ENCODE measurements at places on chromosomes 11 and 22. TPM values are rescaled to one million over a fixed set of nuclear protein-coding genes. Genes with fewer than 3 reads are reported as not detected.

The LRP4 gene
- total RNA-seq: not detected

The PDE2A gene
- not detected for total RNA-seq

The P2RX3 gene
- not detected for total RNA-seq

The KCNJ1 gene
- total RNA-seq: not detected

The OR4D5 gene
- not detected for total RNA-seq
